ENCODE measurements at places on chromosomes 7 and 10.

GRCh38 chr7:120043250-120043649 is 229.7 kb upstream of the KCND2 start:
- no peak for DNase-seq

DNA sequence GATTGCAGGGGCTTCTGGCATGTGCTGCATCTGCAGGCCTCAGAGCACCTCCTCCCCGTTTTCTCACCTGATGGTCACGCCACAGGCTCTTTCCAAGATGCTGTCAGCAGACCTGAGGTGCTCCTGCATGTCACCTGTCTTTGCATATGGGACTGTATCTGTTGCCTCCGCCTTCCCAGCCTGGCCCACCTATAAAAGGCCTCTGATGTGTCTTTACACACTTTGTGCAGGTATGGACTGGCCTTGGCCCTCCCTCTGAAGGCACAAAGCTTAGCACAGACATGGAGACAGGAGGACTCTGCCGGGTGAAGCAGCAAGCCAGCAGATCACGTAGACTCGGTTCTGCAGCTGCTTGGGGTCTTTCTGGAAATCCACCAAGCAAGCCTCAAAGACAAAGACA is 220.9 kb upstream of the PPP2R2D start:
- DNase-seq, result no peak

DNA sequence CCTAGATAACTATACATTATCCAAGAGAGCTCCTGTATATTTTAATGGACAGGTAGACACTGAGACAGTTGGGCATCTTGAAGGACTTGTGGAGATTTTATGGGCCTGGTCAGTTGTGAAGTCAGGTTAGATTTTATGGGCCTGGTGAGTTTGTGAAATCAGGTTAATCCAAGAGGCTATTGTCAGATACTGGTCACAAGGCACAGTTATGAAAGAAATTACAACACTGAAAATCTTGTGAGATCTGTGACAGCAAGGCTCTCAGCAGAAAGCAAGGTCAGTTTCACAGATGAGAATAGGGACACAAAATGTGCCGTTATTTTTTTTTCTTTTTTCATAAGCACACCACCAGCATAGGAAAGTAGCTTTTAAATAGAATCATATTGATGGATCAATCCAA is 167.6 kb downstream of the VTI1A start:
- no peak for DNase-seq

DNA sequence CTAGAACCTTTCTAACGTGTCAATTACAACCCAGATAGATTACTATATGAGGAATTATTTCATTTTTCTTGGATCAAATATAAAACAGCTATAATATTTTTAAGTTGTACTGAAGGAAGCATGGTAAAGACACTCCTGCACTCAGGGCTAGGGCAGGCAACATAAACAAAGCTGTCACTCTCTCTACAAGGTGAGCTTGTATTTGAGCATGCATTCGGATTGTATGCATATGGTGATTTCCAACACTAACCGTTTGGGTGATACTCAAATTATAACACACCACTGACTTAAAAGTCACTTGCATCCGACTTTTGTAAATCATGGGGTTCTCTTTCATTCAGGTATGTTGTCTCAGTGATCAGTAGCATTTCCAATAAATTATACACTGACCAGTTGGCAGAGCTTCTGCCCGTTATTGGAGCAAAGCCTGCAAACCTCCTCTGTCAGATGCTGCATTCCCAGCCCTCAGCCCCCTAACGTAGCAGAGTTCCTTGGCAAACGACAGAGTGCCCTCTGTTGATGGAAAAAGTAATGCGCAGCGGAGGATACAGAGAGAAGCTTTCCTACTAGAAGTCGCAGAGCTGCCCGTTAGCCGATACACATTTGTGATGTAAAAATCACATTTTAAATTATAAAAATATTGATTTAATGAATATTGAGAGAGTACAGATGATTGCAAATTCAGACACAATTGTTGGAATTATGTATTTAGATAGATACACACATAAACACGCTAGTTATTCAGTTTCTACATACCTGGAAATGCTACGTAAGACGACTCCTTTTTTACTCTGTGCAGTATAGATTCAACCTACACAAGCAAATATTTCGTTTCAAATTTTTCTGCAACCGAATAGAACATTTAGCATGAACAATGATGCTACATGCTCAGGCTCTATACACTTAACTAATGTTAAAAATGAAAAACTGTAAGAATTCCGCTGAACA is 173.9 kb upstream of the SP4 start:
- DNase-seq, result peak; percentile 87

DNA sequence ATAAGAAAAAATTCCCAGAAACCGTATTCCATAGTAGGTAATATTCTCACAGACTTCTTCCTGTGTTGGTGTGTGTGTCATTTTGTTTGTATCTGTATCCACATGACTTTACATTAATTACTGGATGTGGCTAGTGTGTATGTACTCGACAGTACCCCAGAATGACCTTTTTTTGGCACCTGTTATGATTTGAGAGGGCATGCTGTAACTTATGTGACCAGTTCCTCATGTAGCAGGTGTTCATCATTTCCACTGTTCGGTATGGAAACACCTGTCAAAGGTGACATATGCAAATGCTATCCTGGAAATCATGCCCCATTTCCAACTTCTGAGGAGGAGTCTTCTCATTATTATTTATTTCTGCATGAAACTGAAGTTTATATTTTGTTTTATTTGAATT is 89.3 kb downstream of the ZMYND11 start:
- DNase-seq, result no peak

DNA sequence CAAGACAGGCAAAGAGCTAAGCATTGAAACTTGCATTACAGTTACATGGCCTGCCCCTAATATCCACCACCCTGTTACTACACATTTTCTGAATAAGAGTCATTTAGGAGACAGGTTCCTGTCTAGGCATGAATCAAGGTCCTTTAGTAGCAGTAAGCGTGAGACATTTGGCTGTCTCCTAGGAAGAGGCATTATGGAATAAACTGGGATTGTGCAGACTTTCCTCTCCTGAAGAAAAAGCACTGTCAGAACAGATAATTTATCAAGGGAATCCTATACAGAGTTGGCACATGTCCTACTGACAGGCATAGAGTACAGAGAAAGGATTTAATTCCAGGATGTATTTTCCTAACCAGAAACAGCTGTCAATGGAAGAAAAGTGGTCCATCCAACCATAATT is 111.9 kb downstream of the INHBA start:
- DNase-seq, result no peak

- DNase-seq, result no peak
Measured at GRCh38 chr7:15515252-15515651, 46.6 kb downstream of the AGMO start.

GRCh38 chr10:101938305-101939007 is 94.9 kb upstream of the KCNIP2 start:
- no peak for DNase-seq

All from COR-L47 (cell line).